ENCODE measurements at places on chromosomes 12 and 14. TPM values are rescaled to one million over a fixed set of nuclear protein-coding genes. Genes with fewer than 3 reads are reported as not detected.
A peak's percentile ranks its signal among the peaks of the same experiment; 100 is the strongest.

REM2 gene
- 0.69 TPM for total RNA-seq

DNA sequence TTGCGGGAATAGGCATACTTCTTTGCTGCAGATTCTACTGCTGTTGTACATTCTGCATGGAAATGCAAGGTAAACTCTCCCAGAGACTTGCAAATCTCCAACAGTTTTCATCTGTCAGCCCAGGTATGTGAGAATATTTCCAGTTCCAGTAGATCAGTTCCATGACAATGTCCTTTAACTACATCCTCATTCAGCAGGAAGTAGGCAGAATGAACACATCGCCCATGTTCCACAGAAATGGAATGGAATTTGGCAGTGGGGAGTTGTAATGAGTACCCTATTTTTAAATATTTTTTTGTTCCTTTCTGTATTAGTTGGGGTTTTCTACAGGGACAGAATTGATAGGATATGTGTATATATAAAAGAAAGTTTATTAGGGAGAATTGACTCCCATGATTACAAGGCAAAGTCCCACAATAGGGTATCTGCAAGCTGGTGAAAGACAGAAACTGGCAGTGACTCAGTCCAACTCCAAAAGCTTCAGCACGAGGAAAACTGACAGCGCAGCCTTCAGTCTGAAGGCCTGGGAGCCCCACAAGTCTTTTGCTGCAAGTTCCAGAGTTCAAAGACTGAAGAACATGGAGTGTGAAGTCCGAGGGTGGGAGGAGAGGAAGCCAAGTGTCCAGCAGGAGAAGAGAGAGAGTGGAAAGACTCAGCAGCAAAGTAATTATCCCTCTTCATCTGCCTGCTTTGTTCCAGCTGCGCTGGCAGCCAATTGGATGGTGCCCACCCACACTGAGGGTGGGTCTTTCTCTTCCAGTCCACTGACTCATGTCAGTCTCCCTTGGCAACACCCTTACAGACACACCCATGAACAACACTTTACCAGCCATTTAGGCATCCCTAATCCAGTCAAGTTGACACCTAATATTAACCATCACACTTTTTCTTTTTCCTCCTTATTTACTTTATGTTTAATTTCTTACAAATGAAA, 110.4 kb upstream of the SCAF11 start:
- no peak for DNase-seq

DNA sequence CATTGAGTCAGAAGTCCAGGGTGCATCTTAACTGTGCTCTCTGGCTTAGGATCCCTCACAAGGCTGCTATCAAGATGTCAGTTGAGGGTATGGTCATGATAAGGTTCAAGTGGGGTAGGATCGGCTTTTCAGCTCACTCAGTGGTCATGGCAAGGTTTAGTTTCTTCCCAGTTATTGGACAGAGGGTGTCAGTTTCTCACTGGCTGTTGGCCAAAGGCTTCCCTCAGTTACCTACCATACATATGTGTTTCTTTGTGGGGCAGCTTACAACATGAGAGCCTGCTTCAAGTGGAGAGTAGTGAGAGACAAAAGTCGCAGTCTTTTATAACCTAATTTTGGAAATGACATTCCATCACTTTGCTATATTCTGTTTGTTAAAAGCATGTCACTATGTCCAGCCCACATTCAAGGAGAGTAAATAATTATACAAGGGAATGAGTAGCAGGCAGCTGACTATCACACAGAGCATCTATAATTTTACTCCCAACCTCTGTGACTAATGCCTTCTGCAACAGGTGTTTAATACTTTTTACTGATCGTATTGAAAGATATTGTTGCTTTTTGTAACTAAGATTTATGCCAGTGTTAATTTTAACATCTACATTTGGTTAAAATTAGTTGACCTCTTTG, 572.8 kb upstream of the FBXO33 start:
- DNase-seq = no peak

ETFBKMT gene
- total RNA-seq = 1.4 TPM

- DNase-seq = no peak
These were observed 681.0 kb downstream of the NRXN3 start for GRCh38 chr14:78851189-78851588.

DNA sequence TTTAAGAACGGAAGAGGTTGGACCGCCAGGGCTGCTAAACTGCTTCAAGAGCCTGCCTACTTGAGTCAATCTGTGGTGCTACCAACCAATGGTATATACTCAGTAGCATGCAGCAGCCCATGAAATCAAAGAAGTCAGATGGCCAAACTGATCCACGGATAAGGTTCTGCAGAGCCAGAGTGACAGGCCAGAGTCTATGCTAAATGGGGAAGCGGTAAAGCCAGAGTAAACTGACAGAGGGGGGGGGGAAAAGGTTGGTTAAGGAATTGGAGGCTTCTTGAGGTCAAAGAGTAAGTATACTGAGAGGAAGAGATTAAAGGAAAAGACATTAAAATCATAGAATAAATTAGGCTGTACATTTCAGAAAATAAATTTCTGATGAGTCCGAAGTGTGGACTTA, 15.4 kb upstream of the SLC6A13 start:
- no peak for DNase-seq

LETMD1 gene
- 70.1 TPM for total RNA-seq

- no peak for DNase-seq
These were observed 3.6 kb downstream of the ABCD4 start for GRCh38 chr14:74299061-74299545.

GRCh38 chr14:76887191-76887590, 61.0 kb downstream of the LRRC74A start:
- DNase-seq = no peak

DNA sequence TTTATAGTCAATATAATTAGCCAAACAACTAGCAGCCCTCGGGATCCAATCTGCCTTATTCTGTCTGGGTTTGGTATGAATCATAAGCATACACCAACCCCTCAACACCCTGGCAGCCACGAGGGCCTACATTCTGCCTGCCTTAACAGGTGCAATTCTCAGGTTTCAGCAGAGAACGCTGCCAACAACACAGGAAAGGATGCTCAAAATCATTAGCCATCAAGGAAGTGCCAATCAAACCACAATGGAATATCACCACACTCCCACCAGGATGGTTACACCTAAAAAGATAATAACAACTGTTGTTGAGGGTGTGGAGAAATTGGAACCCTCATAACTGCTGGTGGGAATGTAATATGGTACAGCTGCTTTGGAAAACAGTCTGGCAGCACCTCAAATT, 122.8 kb downstream of the TTC7B start:
- DNase-seq = no peak

JPH4 gene
- total RNA-seq = 0.13 TPM

SLC7A7 gene
- 0.36 TPM for total RNA-seq

- DNase-seq = no peak
These were observed 390.6 kb downstream of the DPF3 start for GRCh38 chr14:72503271-72503670.

DNA sequence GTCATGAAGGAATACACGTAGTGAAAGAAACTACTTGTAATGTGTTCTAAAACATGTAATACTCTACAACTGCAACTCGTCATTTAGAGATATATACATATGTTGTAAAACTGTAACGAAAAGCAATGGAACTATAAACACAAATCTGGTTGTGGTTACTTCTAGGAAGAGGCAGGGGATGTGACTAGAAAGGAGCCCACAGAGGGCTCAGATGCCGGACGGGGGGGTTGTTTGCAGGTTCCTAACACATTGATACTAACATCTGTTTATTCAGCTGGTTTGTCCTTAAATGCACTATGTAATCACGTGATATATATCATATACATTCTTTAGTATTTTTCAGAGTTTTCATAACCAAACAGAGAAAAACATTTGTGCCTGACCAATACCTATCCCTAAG, 16.1 kb upstream of the ANHX start:
- no peak for DNase-seq

ATG2B gene
- 9.8 TPM for total RNA-seq

DNA sequence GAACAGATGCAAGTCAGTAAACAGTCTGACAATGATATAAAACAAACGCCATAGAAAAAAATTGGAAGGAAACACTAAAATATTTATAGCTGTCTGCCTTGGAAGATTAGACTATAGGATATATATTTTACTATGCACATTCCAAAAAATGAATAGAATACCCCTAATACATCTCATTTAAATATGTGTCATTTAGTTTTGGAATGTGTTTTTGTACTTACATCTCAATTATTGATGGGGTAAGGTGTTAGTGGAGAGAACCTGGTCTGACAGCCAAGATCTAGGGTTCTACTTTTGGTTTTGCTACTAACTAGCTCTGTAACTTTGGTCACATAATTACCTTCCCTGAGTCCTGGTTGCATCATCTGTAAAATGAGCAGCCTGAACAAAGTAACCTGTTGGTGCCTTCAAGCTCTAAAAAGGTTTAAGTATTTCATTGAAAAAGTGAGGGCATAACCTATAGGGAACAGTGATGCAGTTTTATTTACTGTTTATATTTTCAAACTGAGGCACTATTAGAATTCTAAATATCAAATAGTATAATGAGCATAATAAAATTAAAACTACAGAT, 28.6 kb upstream of the SLC6A13 start:
- DNase-seq = no peak

CCDC38 gene
- total RNA-seq = not detected

GRCh38 chr12:18895946-18896345, 158.0 kb downstream of the CAPZA3 start:
- peak; percentile 9 for DNase-seq

GRCh38 chr12:105099356-105099755, 8.2 kb upstream of the WASHC4 start:
- no peak for DNase-seq

- DNase-seq = peak; percentile 24
These were observed 14.1 kb downstream of the SUSD6 start for GRCh38 chr14:69625299-69626131.

GRCh38 chr12:6233121-6233971, 33.1 kb downstream of the CD9 start:
- no peak for DNase-seq

CPNE6 gene
- not detected for total RNA-seq

DNA sequence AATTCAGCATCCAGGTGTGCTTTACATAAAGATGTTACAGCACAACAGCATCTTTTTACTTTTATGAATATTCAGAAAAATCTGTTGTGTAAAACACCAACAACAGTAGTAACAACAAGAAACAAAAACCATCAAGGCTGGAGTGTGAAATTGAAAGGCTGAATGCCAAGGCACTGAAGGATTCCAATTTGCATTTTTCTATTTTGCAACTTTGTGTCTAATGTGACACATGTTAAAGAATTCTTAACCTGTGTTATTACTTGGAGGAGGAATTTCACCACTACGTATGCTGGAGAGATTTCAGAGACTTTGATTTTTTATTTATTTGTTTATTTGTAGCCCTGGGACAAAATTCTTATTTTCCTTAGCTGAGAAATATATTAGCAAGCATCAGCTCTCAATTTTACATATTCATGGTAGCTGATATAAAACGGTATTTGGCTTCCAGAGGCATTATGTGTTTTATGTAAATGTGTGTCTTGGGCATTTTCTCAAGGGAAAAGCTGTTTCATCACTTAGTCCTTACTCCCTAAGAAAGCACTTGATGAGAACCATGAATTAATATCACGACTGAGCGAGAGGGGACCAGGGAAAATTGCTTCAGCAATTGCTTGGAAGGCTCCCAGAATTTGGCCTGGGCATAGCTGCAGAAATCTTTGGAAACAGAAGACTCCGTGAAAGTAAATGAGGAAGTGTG, 475.4 kb downstream of the TMEM132D start:
- no peak for DNase-seq

CD4 gene
- 0.27 TPM for total RNA-seq

HOXC10 gene
- total RNA-seq = 0.35 TPM

ADAMTS20 gene
- 0.09 TPM for total RNA-seq

DNA sequence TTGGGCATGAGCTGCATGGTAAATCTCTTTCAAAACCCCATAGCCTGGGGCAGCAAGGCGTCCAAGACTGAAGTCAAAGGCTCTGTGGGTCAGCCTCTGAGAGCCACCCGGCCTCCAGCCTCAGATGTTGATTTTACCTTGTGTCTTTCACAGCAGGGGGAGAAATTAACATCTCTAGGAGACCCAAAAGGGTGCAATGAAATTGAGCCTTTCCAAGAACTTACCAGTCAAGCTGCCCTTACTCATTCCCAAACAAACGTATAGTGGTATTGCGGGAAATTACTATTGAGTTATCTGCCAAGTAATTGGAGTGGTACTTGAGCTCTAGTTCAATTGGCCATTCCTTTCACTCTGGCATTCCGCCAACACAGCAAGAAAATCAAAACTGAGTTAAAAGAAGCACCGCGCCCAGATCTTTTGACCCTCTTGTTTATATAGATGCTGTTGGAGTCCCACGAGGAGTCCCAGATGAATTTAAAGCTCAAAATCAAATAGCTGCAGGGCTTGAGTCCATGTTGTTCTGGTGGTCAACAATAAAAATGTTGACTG, 380.7 kb upstream of the SYT1 start:
- DNase-seq = no peak

GRCh38 chr14:106222731-106223130, 696.3 kb downstream of the TMEM121 start:
- DNase-seq = no peak
